Cerebellar nuclear complex (tissue), 1 donor: ENCODE measurements at places on chromosomes 1 and 21.

- no peak for DNase-seq
Observed at GRCh38 chr1:170460001-170460400, 72.0 kb upstream of the GORAB start.

GRCh38 chr1:165317612-165318011 lies 38.9 kb downstream of the LMX1A start:
- DNase-seq: no peak

GRCh38 chr1:46496505-46496904 lies 6.9 kb downstream of the DMBX1 start:
- no peak for DNase-seq

GRCh38 chr1:109547463-109548320 lies 723 bp upstream of the GNAI3 start:
- no peak for DNase-seq

- DNase-seq: no peak
Observed at GRCh38 chr1:175872588-175872987, 129.2 kb upstream of the TNR start.

DNA sequence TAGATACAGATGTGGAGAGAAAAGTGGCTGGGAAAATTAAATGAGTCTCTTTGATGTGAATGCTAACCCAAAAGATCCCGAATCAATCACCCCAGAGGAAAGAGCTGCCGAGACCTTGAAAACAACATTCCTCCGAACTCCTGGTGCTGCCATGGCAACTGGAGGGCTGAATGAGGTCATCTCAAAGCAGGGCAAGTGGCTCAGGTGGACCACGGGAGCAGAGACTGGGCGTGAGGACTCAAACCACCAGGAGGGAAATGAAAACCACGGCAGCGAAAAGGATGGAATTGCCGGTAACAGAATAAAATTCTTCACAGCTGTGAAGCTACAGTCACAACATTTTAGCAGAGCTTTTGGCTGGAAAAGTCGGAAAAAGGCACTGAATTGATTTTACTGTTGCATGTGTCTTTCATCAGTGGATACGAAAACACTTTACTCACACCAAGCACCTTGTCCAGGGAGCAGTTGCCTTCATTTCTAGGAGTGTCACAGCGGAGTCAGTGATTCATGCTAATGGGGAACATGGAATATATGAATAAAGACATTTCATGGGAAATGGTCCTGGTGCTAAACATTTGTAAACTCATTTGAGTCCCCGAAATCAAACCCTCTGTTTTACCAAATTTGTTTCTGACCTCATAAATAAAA lies 23.2 kb upstream of the BECN2 start:
- DNase-seq: peak; percentile 51

DNA sequence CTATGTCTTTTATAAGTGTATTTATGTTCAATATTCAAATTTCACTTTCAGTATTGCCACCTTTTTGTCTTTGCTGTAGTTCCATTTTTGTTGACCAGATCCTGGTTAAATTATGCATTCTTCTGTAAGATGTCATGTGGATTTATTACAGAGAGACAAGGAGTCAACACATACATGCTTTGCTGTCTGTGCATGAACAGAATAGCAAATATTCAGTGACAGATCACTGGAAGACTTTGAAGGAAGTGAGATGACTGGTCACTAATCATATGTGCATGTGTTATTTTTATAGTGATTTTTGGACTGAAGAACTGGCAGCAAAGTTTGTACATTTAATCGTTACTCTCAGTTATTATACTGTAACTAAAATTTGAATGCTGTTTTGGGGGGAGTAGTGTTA lies 117.2 kb downstream of the PLPPR5 start:
- no peak for DNase-seq

DNA sequence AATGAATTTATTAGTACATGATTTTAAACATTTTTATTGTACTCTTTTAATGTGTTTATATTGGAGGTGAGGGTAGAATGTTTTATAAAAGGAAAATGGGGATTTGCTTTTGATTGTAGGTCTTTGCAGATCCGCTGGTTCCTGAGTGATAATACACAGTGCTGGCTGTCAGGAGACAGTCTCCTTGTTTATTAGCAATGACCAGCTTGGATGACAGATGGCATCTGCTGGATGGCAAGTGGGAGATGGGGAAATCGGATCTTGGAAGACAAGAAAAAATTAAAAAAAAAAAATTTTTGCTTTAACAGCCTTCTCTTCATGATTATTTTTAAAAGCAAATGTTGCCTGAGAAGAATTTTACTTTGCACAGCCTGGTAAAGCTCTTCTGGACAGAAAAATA lies 4.4 kb upstream of the PHTF1 start:
- peak; percentile 89 for DNase-seq

DNA sequence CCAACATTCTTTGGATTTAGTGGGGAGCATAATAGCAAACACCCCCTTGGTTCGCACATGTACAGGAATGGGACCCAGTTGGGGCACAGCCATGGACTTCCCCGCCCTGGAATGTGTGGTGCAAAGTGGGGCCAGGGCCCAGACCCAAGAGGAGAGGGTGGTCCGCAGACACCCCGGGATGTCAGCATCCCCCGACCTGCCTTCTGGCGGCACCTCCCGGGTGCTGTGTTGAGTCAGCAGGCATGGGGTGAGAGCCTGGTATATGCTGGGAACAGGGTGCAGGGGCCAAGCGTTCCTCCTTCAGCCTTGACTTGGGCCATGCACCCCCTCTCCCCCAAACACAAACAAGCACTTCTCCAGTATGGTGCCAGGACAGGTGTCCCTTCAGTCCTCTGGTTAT lies 21.8 kb downstream of the UQCRHL start:
- DNase-seq: no peak

- no peak for DNase-seq
Observed at GRCh38 chr1:8252266-8252951, 65.5 kb upstream of the SLC45A1 start.

DNA sequence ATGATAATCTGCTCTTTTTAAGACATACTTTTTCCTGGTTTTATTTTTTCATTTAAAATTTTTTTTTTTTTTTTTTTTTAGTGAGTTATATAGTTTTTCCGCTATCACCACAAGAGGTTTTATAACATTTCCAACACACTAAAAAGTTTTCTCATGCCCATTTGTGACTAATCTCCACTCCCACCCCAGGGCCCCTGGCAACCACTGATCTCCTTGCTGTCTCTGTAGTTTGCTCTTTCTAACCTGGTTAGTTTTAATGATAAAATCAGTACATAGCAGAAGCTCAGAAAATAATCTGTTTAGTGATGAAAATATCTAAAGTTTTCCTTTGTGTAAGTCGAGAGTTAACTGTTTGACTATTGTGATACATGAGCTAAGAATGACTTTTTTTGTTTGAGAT lies 41.8 kb downstream of the IARS2 start:
- no peak for DNase-seq

DNA sequence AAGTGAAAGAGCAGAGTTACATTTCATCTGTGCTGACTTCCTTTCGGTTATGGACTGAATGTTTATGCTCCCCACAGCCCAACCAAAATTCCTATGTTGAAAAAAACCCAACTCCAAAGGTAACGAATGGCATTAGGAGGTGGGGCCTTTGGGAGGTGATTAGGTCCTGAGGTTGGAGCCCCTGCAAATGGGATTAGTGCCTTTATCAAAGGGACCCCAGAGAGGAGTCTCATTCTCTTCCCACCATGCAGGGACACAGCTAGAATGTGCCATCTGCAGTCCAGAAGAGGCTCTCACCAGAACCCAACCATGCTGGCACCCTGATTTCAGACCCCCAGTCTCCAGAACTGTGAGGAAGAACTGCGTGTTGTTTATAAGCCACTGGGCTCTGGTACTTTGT lies 199.3 kb downstream of the TOMM20 start:
- no peak for DNase-seq

GRCh38 chr1:204191456-204191855 lies 4.8 kb downstream of the KISS1 start:
- no peak for DNase-seq

- no peak for DNase-seq
Observed at GRCh38 chr1:183251959-183252450, 65.9 kb downstream of the LAMC2 start.

GRCh38 chr1:12346483-12347151 lies 116.8 kb downstream of the VPS13D start:
- DNase-seq: no peak

GRCh38 chr1:185096531-185096930 lies 51.2 kb downstream of the RNF2 start:
- no peak for DNase-seq

GRCh38 chr1:167683226-167683625 lies 38.6 kb upstream of the MPZL1 start:
- DNase-seq: no peak

GRCh38 chr1:19350566-19350965 lies 38.4 kb downstream of the SLC66A1 start:
- DNase-seq: no peak

GRCh38 chr1:172699111-172699510 lies 40.2 kb downstream of the FASLG start:
- no peak for DNase-seq

DNA sequence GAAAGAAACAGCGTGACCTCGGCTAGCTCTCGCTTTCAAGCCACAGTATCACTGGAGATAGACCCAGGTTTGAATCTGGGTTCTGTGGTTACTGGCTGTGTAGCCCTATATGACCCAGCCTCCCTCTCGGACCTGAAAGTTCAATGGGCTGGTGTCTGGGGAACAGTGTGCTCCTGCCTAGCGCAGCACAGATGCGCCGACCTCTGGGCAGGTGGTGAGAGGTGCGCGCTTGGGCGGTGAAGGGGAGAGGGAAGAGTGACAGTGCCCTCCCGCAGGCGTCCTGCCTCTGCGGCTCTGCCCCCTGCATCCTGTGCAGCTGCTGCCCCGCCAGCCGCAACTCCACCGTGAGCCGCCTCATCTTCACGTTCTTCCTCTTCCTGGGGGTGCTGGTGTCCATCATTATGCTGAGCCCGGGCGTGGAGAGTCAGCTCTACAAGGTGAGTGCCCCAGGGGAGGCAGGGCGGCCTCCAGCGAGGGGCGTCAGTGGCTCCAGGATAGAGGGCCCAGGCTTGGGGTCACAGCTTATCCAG lies 10.5 kb downstream of the SERINC2 start:
- DNase-seq: no peak

GRCh38 chr1:228059634-228060457 lies 22.7 kb upstream of the ARF1 start:
- no peak for DNase-seq

DNA sequence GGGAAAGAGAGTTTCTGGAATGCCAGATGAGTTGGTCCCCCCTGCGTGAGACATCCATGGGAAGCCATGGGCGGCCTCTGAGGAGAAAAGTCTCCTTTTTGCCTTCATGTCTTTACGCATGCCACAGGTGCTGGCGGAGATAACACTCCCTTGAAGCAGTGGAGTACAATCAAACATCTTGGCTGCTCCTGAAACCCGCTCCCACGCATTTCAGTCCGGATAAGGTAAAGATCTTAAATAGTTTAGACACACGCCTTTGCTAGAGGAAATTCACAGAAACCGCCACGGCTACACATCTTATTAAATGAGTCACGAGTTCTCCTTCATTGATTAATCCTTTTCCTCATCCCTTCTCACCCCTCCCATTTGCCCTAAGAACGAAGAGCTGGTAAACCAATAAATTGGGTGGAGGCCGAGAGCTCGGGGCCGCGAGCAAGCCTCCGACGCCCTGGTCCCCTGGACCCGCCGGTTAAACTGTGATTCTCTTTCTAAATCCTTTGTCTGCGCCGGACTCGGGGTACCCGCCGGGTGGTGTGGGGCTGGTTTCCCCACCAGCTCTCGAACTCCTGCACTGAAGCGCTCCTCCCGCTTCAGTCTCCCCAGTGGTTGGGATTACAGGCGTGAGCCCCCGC lies 6.6 kb upstream of the ZNF669 start:
- DNase-seq: no peak

DNA sequence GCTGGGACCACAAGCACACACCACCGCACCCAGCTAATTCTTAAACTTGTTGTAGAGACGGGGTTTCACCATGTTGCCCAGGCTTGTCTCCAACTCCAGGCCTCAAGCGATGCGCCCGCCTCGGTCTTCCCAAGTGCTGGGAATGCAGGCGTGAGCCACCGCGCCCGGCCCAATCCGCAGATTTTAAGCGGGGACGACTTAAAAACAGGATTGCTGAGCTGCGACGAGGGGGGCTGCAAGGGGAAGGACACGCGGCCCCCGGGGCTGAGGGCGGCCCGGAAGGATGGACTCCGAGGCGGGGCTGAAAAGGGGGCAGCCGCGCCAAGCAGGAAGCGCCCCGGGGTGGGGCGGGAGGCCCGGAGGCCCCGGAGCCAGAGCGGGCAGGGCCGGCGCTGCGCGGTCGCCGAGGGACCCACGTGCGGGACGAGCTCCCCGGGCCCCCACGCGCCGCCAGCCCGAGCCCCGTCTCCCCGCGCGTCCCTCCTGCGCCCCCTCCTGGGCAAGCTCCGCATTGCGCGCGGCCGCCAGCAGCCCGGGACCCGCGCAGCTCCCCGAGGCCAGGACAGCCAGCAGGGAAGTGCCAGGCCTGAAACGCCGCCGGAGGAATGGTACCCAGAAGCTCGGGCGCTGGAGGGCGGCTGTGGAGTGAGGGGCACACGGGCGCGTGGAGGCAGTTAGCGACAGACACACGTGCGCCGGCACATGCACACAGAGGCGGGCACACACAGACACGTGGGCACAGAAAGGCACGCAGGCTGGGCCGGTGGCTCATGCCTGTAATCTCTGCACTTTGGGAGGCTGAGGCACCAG lies 5.5 kb upstream of the PRKCZ start:
- no peak for DNase-seq

DNA sequence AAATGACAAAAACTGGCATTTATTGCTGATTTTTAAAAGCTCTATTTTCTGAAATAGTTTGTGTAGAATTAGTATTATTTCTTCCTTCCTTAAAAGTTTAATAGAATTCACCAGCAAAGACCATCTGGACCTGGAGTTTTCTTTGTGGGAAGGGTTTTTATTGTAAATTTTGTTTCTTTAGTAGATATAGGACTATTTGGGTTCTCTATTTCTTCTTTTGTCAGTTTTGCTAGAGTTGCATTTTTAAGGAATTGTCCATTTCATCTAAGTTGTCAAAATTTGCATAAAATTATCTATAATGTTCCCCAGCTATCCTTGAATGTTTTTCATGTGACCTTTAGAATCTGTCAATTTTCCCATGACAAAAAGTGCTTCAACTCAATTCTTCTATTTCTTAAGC lies 28.8 kb upstream of the LRP8 start:
- DNase-seq: no peak

DNA sequence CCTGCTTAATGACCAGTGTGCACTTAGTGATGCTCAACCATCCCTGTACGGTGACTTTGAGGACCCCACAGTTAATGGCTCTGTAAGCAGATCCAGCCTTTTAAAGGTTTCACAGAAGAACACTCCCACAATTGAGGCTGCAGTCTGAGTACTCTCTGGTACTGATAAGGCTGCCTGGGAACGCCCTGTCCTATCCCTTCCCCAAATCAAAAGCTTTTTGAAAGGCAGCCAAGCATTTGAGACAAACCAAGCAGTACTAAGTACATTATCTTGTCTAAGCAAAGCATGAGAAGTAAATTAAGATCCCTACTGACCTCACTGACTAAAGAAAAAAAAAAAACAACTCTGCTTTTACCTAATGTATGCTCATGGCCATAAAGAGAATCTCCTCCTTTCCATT lies 60.7 kb downstream of the SH3GLB1 start:
- no peak for DNase-seq

GRCh38 chr1:24385160-24385940 lies 28.2 kb downstream of the STPG1 start:
- DNase-seq: no peak

GRCh38 chr1:196148367-196148970 lies 459.8 kb downstream of the KCNT2 start:
- no peak for DNase-seq

- no peak for DNase-seq
Observed at GRCh38 chr1:208058756-208059155, 147.8 kb upstream of the CD34 start.

GRCh38 chr21:35268261-35268660 lies 219.2 kb upstream of the RUNX1 start:
- no peak for DNase-seq
